ENCODE measurements at places on chromosomes 1 and 21.

DNA sequence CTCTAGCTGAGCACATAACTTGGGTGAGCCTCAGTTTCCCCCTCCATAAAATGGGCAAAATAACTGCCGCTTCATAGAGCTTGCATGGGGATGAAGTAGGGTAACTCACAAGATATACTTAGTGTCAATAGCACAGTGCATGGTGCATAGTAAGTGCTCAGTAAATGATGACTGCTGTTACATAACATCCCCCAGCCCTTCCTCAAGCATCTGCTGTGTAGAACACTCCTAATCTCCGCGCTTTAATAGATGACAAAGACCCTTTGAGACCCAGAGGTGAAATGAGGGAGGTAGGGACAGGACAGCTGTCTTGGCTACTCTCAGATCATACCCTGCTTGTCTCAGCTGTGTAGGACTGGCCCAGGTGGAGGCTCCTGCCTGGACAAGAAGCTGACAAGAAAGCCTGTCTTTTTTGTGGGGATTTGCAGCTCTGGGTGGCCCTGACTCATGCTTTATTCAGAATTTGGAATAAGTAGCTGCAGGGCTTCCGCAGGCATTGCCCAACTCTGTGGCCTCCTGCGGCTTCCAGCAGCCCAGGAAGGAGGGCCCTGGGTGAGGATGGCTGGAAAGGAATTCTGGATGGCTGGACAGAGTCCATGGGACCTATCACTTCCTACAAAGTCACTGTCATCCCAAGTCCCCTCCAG lies 20.7 kb upstream of the PADI4 start:
- no peak for DNase-seq

DNA sequence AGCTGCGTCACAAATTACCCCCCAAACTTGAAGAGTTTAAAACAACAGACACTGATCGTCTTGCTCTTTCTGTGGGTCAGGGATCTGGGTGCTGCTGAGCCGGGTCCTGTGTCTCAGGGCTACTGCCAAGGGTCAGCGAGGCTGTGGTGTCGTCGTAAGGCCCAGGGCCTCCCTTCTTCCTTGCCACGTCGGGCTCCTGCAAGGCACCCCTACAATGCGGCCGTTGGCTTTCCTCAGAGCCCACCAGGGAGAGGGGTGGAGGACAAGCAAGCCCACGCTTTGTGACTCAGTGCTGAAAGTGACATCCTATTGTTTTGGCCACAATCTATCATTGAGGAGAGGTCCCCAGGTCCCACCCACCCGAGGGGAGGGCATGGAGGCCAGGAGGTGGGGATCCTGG lies 7.7 kb upstream of the FBLIM1 start:
- DNase-seq = no peak

GRCh38 chr1:14138687-14139086 lies 438.7 kb downstream of the PRDM2 start:
- no peak for DNase-seq

GRCh38 chr1:181018901-181019681 lies 3.6 kb downstream of the STX6 start:
- no peak for DNase-seq

GRCh38 chr1:201321826-201322390 lies 38.6 kb downstream of the PKP1 start:
- DNase-seq = no peak

GRCh38 chr21:42227909-42228708 lies 9.2 kb downstream of the ABCG1 start:
- DNase-seq = peak; percentile 78

DNA sequence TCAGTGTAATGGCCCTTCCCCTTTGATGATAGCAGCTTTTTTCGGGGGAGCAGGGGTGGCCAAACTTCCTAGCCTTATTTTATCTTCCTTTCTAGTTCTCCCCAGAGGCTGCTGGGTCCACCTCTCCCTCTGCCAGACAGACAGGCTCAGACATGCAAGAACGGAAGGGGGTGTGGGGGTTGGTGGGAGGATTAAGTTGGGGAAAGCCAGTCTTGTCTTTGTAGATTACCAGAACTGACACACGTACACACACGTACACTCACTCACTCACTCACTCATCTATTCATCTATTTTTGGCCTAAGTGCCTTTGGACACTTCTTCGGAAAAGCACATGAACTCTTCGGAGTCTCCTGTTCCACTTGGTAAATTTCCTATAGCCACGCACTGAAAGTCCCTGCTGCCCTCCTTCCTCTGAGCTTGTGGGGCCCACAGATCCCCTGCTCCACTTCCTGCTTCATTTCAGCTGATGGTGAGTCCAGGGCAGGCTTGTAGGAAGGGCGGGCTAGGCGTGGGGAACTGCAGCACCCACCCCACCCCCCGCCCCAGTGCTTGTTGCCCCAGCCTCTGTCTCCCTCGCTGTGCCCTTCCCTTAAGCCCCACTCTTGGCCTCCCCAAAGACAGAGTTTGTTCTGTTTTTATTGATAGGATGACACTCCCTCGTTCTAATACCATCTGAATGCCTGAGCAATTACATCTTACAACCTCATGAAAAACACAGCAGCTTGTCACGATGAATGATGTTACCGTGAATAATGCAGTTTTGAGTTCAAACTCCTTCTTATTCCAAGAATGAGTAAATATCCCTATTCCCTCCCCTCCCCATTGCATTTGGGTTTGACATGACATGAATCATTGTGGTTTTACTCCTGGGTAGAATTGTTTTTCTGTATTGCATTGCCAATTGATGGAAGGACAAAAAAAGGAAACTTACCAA lies 60.7 kb upstream of the ATP5PO start:
- peak; percentile 33 for DNase-seq

DNA sequence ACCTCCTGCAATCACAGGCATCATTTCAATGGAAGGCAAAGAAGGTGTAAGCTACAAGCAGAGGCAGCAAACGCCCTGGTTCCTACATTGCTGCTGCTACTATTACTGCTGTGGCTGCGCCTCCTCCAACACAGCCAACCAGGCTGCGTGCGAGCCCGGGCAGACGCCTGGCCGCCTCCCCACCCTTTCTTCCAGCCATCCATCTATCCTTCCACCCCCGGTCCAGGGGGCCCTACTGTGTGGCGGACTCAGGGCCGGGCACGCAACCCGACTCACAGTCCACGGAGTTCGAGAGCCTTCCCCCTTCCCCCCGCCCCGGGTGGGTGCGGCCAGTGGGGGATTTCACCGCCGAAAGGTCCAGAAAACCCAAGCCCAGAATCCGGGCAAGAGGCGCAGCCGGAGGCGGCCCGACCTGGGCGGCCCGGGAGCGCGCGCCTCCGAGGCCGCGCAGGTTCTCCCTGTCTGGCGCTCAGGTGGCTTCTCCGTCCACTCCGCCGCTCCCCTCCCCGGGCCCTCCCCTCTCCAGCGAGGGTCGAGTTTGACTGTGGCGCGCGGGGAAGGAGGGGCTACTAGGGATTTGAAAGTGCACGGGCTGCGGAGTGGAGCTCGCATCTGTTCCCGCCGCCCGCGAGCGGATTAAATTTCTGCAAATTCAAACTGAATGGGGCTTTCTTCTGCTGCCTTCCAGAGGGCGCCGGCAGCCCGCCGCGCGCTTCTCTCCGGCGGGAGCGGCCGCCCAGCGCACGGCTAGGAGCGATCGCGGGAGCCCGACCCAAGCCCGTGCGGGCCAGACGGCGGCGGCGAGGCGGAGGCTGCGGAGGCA lies at the start of gene HUNK:
HUNK (plus strand) TSS at position 569 of the 823 bp plus-strand sequence. CDS start 655 bp downstream, outside the sequence.
- DNase-seq = peak; percentile 11

DNA sequence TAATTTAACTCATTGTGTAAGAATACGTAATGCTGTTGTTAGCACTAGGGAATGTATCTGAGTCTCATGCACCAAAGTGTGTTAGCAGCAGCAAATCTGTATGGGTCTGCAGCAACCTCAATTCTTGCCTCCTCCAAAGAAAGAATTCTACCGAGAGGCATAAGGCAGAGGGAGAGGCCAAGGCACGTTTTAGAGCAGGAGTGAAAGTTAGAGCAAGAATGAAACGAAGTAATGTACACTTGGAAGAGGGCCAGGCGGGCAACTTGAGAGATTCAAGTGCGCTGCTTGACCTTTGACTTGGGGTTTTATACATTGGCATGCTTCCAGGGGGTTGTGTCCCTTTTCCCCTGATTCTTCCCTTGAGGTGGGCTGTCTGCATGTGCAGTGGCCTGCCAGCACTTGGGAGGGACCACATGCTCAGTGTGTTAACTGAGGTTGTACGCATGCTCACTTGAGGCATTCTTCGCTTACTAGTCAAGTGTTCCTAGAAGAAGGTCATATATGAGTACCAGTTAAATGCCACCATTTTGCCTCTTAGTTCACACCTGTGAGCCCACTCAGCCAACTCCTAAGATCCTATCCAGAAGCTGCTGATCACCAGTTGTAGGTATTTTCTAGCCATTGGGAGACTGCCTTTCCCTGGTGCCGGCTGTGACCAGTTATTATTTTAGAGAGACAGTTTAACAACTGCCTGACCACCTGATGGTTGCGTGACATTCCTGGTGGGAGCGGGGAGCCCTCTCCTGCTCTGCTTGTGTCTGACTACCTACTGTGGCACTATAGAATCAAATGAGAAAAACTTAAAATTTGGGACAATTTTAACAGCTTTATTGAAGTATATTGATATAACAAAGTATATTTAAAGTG lies 2.7 kb upstream of the CNN3 start:
- DNase-seq = no peak

DNA sequence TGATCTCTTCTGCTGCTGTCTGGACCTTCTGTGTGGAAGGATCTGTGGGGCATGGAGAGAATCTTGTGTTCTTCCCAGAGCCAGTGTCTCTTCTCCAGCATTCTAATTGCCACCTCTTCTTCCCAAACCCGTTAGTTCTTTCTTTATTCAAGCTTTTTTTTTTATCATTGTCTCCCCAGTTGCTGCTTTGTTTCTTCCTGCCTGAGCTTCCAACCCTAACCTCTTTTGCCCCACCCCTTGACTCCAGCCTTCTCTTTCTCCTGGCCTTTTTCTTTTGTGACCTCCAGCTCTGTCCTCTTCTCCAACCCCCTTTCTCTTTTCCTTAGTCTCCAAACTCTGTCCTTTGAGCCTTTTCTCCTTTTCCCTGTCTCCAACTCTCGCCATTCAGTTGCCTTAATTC lies 4.5 kb downstream of the AGO1 start:
- DNase-seq = no peak

DNA sequence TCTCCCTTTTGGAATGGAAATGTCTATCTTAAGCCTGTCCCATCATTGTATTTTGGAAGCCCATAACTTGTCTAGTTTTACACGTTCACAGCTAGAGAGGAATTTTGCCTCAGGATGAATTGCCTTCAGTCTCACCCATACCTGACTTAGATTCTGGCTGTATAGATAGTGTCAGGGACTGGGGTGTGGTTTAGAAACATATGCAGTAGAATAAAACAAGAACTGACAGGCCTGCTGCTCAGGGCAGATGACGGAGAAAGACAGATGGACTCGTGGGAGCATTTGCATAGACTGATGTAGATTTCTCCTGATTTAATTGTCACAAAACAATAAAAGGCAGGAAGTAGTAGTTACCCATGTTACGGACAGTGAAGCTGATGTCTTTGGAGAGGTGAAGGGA lies 166.7 kb downstream of the UCK2 start:
- DNase-seq = no peak

DNA sequence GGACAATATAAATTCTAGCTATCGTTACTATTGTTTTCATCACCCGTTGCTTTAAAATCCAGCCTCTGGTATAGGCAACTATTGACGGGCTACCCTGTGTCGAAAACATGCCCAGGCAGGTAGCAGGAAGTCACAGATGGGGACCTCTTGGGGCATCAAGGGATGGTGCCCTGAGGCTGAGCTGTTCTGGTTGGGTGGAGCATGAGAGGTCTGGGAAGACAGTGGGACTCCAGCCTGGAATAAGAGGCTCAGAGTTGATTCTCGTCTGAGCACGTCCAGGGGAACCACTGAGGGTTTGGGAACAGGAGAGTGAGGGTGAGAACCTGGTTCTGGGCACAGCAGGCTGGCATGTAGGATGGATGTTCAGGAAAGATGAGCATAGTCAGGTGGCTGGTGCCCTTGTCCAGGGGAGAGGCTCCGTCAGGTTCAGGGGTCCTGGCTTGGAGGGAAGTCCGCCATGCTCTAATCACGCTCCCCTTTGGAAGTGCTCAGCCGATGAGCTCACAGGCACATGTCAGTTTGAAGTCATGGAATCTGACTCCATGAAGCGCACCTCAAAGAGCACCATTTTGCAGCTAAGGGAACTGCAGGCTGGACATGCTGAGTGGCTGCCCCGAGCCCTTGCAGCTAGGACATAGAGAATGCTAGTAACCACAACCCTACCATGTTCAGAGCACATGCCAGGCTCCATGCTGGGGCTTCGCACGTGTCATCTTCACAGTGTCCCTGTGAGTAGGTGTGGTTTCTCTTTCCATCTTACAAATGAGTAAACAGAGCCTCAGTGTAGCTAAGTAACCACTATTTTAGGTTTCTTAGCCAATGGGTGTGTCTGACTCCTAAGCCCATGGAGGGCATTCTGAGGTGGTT lies 21.0 kb downstream of the PCSK9 start:
- DNase-seq = no peak

GRCh38 chr1:94318505-94319030 lies 81.2 kb upstream of the ARHGAP29 start:
- no peak for DNase-seq

DNA sequence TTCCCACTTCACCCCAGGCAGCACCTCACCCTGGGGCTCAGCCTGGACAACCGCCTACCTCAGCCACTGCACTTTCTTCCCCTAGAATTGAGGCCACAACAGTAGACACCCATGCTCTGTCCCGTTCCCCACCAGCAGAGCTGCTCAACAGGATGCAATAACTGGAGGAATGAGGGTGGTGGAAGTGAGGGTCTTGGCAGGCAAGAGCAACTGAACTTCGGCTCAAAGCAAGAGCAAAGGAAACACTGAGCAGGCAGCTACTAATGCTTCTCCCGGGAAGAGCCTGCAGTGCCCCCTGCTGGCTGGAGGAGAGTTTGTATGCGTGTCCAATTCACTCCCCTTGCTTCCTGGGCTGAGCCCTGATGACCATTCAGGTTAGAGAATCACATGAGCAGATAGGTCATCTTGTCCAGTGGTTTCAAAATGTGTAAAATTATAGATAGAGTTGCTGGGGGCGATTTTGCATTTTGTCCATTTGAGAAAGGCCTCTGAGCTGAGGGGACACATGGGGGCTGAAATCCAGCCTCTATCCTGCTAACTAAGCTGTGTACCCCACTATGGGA lies 13.9 kb downstream of the NT5C1A start:
- DNase-seq = peak; percentile 62

DNA sequence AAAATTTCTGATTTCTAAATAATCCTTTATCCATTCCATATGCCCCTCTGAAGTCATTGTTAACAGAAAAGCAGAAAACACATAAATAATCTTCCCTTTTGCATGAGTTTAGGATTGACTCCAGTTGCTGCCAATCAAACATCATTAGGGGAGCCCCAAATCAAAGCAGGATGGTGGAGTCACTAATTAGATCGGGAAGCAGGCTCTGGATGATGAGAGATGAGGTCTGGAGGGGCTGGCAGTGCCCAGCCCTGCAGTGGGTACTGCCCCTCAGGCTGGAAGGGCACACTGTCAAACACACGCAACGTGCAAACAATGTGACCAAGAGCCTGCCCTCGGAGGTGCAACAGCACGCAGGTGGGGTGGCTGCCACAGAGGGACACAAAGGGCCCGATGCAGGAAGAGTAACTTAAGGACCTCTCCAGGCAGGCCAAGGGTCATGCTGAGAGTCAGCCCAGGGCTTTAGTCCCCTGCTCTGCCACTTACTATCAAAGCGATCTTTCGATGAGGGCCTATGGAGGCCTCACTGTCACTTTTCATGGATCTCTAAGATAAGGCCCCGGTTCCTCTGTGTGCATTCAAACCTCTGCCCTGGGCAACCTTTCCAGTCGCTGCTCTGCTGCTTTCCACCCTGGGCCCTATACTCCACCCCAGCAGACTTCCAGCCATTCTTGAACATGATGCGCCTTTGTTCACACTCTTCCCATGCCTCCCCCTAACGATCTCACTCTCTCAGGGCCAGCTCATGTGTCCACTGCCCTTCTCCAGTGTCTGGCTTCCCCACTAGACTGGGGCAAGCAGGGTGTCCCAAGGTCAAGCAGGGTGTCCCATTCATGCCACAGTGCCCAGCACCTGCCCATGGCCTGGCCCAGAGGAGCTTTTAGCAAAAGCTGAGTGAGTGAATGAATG lies 98.9 kb downstream of the DMRTB1 start:
- no peak for DNase-seq

Measured in stimulated activated CD4-positive, alpha-beta T cell treated with anti-CD3 and anti-CD28 coated beads, Interleukin-12 subunit alpha, Interleukin-12 subunit beta, amount 100 ng/mL, for 4 hours (primary cell).